ENCODE measurements at places on chromosomes 13 and 19.
A peak's percentile ranks its signal among the peaks of the same experiment; 100 is the strongest.

GRCh38 chr13:62643799-62644524, 1228.3 kb upstream of the PCDH20 start:
- DNase-seq = no peak
- no peak overlapping the region for H3K4me3 ChIP-seq
- H3K36me3 ChIP-seq = no peaks in the 10 kb centered on the region
- H3K27ac ChIP-seq = no peak overlapping the region
- H3K4me1 ChIP-seq = no peaks in the 10 kb centered on the region

GRCh38 chr19:48493718-48494401, 17.8 kb downstream of the LMTK3 start:
- H3K4me1 ChIP-seq = peaks cover 49% of the 10 kb centered on the region
- no peak overlapping the region for H3K27ac ChIP-seq
- H3K36me3 ChIP-seq = no peaks in the 10 kb centered on the region
- H3K27me3 ChIP-seq = peaks cover 34% of the 10 kb centered on the region

DNA sequence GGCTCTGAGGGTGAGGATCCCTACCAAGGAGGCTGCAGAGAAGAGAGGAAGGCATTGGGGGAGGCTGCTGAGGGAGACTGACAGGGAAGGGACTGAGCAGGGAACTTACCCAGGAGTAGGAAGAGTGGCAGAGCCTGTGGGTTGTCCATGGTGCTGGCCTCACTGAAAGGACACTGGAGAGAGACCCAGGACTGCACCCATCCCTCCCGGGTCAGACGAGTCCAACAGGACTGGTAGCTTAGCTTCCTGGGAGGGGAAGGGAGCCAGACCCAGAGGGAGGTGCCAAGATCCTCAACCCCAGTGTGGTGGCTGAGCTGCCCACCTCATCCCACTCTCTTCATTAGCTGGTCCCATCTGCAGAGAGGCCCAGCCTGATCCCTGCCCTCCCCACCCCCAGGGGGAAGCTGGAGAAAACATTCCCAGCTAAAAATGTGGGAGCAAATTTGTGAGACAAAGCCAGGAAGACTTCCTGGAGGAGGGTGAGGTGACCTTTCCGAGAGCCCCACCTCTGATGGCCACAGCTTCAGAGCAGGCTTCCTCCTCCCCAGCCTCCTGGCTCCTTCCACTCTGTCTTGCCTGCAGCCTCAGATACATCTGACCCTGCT, at the start of gene VSIG10L:
Gene VSIG10L (minus strand): TSS at position 164 of the 605 bp plus-strand sequence. CDS start 15 bp downstream, at position 149.
- no peak for DNase-seq
- no peak within 1 kb of the TSS for H3K4me3 ChIP-seq
- peaks cover 36% of the 10 kb centered on the region for H3K4me1 ChIP-seq

- no peaks in the 10 kb centered on the region for H3K36me3 ChIP-seq
- H3K4me3 ChIP-seq = no peak overlapping the region
- H3K4me1 ChIP-seq = no peaks in the 10 kb centered on the region
- no peaks in the 10 kb centered on the region for H3K27me3 ChIP-seq
- DNase-seq = no peak
Observed at GRCh38 chr13:91758724-91759123, 360.3 kb downstream of the GPC5 start.

GRCh38 chr19:52028027-52028779, at the start of gene ZNF614:
TSS of gene ZNF614 (minus strand) at chr19:52028379. CDS start at chr19:52025745, 2,634 bp downstream.
- H3K4me1 ChIP-seq = peaks cover 7% of the 10 kb centered on the region
- H3K4me3 ChIP-seq = peak within 1 kb of the TSS; percentile 84
- DNase-seq = peak; percentile 90

- H3K36me3 ChIP-seq = no peaks in the 10 kb centered on the region
- H3K27ac ChIP-seq = no peak overlapping the region
- H3K27me3 ChIP-seq = no peaks in the 10 kb centered on the region
Observed at GRCh38 chr13:50521831-50522149, 321.7 kb downstream of the DLEU7 start.
